CD4-positive, alpha-beta T cell treated with Interleukin-2 at 100 ng/mL for 4 hours (primary cell): ENCODE measurements at places on chromosomes 3 and 15.

DNA sequence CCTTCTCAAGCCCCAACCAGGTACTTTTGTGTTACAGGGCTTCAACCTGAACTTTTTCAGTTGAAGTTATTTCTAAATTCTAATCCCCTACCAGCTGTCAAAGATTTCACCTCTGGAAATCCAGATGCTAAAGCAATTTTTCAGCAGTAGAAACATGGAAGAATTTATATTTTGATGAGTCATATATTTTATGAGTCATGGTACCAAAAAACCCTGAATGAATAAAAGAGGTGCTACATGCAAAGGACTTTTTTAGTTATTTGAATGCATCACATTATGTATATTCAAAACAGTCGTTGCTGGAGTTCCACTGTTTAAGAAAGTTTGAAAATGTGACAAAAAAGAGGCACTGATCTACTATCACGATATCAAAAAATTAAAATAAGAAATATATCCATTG, 96.0 kb upstream of the ZNF385D start:
- no peak for DNase-seq

DNA sequence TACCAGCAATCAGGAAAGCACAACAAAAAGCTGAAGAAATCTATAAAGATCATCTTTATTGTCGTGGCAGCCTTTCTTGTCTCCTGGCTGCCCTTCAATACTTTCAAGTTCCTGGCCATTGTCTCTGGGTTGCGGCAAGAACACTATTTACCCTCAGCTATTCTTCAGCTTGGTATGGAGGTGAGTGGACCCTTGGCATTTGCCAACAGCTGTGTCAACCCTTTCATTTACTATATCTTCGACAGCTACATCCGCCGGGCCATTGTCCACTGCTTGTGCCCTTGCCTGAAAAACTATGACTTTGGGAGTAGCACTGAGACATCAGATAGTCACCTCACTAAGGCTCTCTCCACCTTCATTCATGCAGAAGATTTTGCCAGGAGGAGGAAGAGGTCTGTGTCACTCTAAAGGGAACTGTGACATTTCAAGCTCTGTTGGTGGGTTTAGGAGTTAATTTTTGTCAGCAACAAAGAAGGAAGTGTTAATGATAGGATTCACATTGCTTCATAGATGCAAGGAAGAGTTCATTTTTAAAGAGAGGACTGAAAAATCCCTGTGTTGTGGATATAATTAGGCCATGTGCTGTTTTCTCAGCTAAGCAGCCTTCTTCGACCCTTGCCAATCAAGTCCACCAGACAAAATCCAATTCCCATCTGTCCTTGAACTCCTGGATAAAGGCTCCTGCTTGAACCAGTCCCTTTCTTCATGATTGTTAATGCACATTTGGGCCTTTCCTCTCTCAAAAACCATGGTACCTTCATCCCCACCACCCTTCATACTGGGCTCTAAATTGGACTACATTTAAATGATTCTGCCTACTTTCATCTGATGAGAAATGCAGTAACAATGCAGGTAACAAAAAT, 1.2 kb downstream of the GPR15 start:
- no peak for DNase-seq

- DNase-seq, result no peak
These were observed 681 bp downstream of the TWF2 start for GRCh38 chr3:52238193-52238760.

DNA sequence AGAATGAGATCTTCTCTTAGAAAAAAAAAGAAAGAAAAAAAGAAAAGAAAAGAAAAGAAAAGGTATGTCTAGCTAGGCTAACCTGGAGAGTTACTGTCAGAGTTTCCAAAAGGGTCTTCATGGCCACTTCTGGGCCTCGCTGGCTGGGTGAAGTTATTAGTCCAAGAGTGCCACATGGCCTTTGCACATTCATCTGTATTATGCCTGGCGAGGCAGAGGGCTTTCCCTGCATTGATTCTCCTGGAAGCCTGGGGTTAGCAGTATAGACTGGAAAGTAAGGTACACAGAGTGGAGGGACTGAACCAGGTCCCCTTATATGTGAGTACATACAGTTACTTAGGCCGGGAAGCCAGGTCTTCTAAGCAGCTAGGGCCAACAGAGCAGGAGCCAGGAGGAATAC, 54.8 kb upstream of the CGNL1 start:
- no peak for DNase-seq
